Stimulated activated naive CD4-positive, alpha-beta T cell (primary cell): ENCODE measurements at places on chromosomes 12 and 14.
A peak's percentile ranks its signal among the peaks of the same experiment; 100 is the strongest.

DNA sequence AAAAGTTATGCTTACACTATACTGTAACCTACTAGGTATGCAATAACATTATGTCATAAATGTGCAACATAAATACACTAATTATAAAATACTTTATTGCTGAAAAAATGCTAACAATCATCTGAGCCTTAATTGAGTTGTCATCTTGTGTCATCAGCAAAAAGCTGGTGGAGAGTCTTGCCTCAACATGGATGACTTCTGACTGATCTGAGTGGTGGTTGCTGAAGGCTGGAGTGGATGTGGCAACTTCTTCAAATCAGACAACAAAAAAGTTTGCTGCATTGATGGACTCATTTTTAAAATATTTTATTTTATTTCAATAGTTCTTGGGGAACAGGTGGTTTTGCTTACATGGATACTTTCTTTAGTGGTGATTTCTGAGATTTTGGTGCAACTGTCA, 93.9 kb upstream of the AMN1 start:
- no peak for DNase-seq

DNA sequence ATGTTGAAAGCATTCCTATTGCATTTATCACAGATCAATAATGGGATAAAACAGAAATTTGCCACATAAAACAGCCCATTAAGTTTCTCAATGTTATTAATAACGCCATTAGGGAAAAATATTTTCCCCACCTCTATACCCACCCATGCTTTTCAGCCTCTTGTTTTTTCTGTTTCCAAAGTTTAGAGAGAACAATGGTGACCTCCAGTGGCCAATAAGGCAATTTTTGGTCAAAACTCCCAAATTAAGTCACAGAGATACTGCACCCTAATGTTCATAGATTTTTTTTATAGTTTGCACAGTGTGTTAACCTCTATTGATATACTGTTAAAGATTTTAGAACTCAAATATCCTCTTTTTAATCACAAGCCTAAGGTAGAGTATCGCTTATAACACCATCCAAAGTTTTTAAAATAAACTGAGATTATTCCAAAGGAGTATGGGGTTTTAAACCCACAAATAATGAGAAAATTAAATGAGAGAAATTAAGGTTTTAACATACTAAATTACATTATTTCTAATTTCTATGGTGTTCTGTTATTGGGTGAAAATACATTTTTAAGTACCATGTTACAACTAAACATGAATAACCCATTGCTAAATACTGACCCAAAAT, 184.7 kb upstream of the DCN start:
- DNase-seq = no peak

DNA sequence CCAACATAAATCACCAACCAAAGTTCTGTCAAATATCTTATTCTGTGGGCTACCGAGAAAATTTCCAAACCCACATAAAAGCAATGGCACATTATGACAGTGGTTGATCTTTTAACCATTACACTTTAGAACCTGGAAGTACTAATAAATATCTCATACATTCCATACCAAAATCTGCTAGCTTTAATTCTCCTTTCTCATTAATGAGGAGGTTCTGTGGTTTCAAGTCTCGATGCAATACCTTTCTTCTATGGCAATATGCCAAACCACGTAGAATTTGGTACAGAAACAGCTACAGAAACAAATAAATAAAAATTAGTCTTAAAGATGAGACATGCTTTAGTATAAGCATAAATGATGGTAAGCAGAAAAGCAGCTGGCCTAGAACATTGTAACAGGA, 100.7 kb downstream of the ELK3 start:
- no peak for DNase-seq

- DNase-seq = no peak
Observed at GRCh38 chr12:3655328-3655900, 97.5 kb downstream of the CRACR2A start.

- DNase-seq = no peak
Observed at GRCh38 chr14:88234442-88234841, 88.6 kb downstream of the KCNK10 start.

GRCh38 chr12:46933947-46934346, 108.2 kb upstream of the SLC38A4 start:
- DNase-seq = no peak

GRCh38 chr14:88005978-88006851, 1.3 kb downstream of the GPR65 start:
- peak; percentile 79 for DNase-seq

DNA sequence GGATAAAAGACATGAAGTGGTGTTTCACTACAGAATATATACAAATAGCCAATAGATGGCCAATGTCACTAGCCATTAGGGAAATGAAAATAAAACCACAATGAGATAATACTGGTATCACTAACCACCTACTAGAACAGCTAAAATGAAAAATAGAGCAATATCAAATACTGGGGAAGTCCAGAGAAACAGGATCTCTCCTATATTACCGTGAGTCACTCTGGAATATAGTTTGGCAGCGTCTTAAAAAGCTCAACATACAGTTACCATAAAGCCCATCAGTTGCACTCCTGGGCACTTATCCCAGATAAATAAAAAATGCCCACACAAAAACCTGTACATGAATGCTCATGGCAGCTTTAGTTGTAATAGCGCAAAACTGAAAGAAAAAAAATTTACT, 101.7 kb downstream of the TMTC1 start:
- DNase-seq = no peak

- DNase-seq = no peak
Observed at GRCh38 chr12:96786791-96787190, 120.3 kb upstream of the NEDD1 start.

DNA sequence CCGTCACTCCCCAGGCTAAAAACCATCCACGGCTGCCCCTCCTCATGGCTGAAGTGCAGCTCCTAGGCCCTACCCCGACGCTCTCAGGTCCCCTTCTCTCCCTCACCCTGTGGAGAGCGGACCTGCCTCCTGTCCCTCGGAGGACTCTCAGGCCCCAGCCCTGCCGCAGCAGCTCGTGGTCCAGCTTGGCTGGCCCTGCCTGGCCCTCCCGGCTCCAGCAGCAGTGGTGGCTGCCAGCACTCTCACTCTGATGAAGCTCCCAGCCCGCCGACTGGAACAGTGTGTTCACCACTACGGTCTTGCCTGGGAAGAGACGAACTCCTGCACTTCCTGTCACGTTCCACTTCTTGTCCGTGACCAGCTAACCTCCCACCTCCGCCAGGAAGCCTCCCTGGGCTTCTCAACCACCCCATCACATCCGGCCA, 11.1 kb downstream of the BAG5 start:
- DNase-seq = no peak

DNA sequence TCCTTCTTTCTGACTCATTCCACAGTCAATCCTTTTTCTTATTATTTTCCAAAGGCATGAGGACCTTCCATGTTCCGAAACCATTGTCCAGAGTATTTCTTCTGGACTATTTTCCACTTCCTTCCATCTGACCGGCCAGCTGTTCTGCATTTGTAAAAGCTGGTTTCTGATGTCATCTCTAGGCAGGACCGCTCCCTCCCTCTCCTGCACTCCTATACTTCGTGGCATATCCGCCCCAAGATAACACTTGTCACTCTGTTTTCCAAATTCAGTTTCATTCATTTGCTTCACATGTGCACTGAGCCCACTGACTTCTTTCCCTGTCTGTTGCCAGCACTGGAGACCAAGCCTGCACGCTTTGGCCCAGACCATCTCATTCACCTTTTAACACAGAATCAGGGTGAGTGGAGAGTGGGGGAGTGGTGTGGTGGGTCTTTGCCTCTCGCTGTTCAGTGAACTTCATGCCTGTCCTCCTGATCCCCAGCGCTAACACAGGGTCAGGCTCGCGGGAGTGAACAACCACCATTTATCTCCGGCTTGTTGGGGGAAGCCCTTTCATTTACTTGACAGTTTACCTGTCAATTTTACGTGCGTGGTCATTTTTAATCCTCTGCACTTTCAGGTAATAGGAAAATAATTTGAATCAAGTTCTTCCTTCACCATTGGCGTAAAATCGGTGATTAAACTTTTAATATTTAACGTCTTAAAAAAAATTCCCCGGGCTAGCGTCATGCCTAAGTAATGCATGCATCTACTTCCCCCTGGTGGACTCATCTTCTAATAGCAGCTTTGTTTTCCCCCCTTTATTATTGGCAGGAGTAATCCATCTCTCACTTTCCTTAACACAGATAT, 52.5 kb downstream of the C12orf75 start:
- peak; percentile 69 for DNase-seq
